NCI-H1930 (cell line): ENCODE measurements at places on chromosomes 2 and 18.

GRCh38 chr2:23453836-23454460 lies 69.0 kb downstream of the KLHL29 start:
- DNase-seq, result no peak

DNA sequence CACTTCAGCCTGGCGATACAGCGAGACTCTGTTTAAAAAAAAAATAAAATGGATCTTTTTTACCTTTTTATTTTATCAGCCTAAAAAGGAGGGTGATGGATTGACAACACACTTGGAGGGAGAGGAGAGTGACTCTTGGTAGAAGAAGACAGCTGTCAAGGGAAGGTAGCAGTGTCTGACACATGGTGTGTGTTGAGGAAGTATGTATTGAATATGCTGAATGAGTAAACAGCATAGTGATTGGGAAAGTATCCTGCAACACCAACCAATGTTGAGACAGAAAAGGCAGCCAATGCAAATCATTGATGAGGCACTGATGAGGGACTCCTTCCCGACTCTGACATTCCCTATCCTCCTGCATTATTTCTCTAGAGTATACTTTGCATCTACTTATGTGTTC lies 306.4 kb downstream of the LPIN1 start:
- no peak for DNase-seq

DNA sequence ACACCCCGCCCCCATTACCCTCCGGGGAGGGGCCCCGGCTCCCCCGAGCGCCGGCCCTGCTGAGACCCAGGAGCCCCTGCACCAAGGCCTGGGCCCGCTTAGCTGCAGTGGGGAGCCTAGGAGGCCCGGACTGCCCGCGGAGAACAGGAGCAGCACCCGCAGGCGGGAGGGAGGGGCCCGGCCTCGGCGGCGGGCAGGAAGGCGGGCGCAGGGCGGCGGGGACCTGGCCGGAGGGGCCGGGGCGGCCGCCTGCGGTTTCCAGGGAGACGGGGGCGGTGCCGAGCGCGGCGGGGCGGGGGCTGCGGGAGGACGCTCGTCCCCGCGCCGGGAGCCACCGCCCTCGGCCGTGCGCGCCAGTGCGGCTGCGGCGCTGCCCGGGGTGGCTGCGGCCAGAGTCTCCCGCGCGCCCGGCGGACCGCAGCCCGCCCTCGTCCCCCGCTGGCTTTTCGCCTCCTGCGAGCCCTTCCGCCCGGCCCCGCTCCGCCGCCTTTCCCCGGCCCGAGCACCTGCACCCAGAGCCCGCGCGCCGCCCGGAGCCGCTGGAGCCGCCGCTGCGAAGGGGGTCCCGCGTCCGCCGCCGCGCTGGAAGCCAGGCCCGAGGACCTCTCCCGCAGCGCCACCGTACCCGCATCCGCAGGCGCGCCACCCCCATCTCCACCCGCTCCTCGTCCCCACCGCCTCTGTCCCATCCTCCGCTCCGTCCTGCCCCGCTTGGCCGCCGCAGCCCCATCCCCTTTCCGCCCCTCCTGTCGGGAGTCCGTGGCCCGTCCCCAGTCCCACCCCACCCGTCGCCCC lies 17.2 kb downstream of the GPC1 start:
- DNase-seq, result peak; percentile 78

DNA sequence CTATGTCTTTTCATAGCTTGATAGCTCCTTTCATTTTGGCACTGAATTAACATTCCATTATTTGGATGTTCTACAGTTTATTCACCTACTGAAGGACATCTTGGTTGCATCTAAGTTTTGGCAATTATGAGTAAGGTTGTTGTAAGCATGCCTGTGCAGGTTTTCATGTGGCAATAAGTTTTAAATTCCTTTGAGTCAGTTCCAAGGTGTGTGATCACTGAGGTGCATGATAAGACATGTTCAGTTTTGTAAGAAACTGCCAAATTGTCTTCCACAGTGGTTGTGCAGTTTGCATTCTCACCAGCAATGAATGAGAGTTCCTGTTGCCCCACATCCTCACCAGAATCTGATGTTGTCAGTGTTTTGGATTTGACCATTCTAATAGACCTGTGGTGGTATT lies 24.2 kb downstream of the XDH start:
- DNase-seq, result no peak

DNA sequence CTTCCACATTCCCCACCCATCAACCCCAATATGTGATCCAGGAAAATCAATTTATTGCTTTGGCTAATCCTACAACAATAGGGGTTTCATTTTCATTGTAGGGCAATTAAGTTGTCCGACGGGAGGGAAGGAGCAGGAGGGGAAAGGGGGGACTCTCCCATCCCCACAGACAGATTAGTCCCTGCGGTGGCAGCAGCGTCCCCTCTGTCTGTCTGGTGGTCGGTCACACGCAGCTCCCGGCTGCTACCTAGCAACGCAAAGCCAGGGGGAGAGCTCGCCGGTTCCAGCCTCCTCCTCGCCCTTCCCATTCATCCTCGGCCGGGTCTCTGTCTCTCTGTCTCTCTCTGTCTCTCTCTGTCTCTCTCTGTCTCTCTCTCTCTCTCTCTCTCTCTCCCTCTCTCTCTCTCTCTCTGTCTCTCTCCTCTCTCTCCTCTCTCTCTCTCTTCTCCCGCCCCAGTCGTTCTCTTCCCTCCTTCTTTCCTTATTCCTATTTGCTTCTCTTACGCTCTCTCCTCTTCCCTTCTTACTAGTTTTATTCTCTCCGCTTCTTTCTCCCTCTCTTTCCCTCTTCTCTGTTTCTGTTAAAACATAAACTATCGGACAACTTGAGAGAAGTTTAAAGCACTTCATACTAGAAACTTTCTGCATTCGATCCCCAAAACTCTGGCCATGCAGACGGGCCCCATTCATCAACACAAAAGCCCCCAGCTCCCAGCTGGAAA lies 1.2 kb downstream of the LRP2 start:
- no peak for DNase-seq

DNA sequence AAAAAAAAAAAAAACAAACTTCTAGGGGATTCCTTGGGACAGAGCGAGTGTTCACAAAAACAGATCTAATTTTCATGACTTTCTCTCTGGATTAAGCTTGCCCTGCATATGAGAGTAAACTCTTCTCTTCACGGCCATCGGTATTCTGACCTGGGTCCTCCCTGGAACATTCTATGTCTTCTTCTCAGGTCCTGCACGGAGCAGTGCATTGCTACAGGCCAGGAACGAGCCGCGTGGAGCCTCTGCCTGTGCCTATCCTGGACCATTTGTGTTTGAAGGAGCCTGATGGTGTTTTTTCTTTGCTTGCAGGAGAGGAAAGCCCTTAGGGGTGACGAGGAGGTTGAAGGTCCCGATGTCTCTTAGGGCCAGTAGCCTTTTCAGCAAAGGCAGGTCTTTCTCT lies 1.8 kb upstream of the OXER1 start:
- no peak for DNase-seq

DNA sequence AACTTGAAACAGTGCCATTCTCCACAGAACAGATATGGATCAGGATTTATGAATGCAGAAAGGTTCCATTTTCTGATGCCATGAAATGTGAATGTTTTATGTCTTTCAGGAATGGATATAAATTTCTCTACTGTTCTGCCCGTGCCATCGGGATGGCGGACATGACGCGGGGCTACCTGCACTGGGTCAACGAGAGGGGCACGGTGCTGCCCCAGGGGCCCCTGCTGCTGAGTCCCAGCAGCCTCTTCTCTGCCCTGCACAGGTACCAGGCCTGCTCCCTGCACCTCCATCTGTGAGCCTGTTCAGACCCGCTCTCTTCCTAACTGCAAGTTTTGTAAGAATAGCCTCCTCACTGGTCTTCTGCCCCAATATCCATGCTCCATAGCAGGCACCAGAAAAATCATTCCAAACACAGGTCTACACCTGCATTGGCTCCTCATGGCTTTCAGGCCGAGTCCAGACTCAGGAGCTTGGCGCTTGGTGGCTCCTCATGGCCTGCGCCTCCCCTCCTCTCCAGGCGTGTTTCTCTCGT lies 68.6 kb downstream of the LPIN1 start:
- DNase-seq, result no peak

- DNase-seq, result no peak
Measured at GRCh38 chr2:205610437-205610836, 71.9 kb upstream of the NRP2 start.

DNA sequence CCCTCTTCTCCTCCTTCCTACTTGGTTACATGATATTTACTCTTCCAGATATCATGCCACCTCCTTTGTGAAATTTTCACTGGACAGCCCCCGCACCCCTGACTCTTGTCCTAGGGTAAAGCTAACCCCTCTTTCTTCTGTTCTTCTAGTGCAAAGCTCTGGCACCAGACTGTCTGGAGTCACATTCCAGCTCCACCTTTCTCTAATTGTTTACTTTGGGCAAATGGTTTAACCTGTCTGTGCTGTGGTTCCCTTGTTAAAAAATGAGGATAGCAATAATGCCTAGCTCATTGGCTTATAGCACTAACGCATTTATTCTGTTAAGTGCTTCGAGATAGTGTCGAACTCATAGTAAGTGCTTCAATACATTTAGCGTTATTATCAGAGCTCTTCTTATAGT lies 306.2 kb downstream of the ALK start:
- DNase-seq, result no peak

GRCh38 chr2:241764275-241765241 lies 12.1 kb upstream of the GAL3ST2 start:
- DNase-seq, result no peak

GRCh38 chr2:68272246-68272994 lies 20.1 kb upstream of the PPP3R1 start:
- DNase-seq, result no peak

DNA sequence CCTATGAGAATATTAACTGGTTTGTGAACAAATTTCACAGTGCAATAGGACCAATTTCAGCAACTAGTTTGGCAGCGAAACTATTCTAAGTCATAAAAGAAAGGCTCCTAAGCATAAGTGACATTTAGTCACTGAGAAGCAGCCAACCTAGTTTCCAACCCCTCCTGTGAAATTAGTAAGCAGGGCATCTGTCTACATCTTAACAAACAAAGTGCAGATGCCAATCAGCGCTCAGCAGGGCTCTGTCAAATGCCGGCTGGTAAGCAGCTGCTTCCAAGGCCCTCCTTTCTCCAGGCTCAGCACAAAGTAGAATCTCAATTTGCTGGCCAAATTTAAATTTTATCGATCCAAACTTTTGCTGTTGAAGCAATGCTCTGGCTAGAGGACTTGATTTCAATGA lies 124.7 kb downstream of the ICOS start:
- DNase-seq, result no peak

GRCh38 chr2:68589963-68590362 lies 53.4 kb upstream of the PROKR1 start:
- DNase-seq, result no peak

DNA sequence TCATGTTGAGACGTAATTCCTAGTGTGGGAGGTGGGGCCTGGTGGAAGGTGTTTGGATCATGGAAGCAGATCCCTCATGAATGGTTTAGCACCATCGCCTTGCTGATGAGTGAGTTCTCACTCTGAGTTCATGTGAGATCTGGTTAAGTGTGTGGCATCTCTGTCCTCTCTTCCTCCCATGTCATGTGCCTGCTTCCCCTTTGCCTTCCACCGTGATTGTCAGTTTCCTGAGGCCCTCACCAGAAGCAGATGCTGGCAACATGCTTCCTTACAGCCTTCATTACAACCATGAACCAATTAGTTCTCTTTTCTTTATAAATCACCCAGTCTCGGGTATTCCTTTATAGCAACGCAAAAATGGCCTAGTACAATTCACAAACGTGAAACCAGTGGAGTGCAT lies 14.6 kb upstream of the MCM6 start:
- DNase-seq, result no peak

DNA sequence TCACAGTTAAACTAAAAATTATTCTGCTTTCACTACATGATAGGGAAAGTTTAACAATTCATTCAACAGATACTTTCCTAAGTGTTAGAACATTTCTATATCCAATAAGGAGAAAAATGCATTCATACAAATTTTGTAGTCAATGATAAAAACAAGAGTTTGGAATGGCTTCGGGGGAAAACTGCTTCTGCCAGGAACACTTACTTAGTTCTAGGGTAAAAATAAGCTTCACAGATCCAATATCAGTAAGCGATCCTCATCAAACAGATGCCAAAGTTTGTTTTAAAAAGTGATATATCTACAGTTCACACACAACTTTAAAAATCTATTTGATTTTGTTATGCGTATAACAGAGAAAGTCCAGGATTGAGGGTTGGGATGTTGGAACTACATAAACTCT lies 199.7 kb downstream of the LRRTM4 start:
- DNase-seq, result no peak

- DNase-seq, result no peak
Measured at GRCh38 chr2:143371616-143372015, 242.4 kb downstream of the ARHGAP15 start.

- DNase-seq, result no peak
Measured at GRCh38 chr2:14706201-14706600, 73.7 kb downstream of the LRATD1 start.

GRCh38 chr18:53745224-53745967 lies 479.1 kb downstream of the MBD2 start:
- no peak for DNase-seq

DNA sequence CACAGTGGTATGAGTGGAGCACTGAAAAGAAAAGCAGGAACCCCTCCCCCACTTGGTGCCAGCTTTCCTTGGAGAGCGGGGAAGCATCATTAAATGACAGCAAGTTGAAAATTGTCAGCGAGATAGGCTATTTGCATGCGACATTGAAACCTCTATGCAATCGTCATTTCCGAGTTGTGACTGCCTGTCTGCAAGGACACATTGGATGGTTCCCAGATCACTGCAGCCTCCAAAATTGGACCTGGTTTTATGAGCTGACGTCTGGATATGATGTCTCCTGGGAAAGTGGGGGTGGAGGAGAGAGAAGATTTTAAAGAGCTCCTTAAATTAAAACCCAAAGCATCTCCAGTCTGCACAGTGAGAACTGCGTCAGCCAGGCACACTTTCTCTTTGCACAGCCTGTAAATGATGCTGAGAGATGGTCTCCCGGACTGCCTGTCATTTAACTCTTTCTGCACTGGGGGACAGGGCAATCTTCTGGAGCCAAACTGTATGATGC lies 57.8 kb upstream of the KIF5C start:
- no peak for DNase-seq

DNA sequence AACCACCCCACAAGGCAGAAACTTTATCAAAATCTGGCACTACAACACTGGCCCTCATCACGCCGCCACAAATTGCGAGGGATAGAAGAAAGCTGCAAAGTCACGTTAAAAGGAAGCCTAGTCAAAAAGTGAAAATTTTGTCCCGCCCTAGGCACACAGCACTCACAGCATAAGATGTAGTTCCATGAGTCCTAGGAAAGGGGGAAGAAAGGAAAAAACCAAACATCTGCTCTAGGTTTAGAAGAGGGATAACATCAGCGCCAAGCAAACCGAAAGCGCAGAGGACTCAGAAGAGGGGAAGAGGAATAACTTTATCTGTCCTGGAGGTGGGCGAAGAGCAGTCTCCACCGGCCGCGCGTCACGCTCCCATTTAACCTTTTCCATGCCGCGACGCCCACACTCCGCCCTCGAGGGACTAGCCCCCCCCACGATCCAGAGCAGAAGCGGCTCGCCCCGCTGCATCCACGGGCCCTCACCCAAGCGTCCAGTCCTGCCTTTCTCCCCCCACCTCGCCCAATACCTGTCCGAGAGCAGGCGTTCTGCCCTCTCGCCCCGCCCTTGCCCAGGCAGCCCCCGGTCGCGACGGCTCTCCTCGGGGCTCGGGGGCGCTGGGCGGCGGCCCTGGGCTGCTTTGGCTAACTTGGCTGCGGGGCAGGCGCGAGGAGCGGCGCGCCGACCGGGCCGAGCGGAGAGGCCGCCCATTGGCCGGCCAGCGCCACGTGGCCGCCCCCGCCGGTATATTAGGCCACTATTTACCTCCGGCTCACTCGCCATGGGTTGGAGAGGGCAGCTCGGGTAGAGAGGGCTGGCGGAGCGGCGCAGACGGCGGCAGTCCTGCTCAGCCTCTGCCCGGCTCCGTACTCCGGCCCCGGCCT lies at the start of gene HOXD1:
TSS of gene HOXD1 (plus strand) at position 770 of the 875 bp plus-strand sequence. CDS start 134 bp downstream, outside the sequence.
- DNase-seq, result peak; percentile 51

- DNase-seq, result no peak
Measured at GRCh38 chr2:239605409-239605808, 204.6 kb upstream of the HDAC4 start.
